ENCODE measurements at places on chromosomes 2 and 18. TPM values are rescaled to one million over a fixed set of nuclear protein-coding genes. Genes with fewer than 3 reads are reported as not detected.

The EVA1A gene
- polyA plus RNA-seq, result 30.1 TPM

The HES6 gene
- 2.3 TPM for polyA plus RNA-seq

The LOXHD1 gene
- polyA plus RNA-seq, result 1.6 TPM

- no peak for DNase-seq
These were observed 342.7 kb downstream of the RND3 start for GRCh38 chr2:150144546-150145298.

DNA sequence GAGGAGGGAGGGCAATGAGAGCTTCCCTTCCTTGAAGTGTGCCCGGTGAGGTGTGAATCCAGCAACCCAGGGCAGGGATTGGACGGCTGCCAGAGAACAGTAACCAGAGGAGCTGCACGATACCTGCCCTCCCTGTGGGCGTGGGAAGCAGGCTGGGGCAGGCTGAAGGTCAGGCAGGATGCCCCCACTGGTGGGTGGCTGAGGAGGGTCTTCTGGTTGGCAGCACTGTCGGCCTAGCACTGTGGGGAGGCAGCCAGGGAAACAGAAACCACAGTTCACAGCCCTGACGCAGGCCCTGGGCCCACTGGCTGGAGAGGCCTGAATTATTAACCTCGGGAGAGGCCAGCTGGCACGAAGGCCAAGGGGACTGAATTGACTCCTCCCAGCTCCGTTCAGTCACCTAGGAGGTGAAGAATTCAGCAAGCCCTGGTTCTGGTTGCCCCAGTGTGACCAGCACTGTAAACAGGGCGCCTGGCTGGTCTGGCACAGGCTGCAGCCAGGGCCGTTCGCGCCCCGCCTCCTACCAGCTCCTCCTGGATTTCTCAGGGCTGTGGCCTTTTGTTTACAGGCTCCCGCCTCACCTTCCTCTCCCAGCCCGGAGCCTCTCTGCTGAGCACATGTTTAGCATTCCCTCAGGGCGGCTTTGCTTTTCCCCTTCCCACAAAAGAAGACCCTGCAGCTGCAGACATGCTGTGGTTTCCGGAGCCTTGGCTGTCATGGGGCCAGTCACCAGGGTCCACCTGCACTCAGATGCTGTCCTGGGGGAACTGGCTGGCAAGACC, 97.8 kb downstream of the B3GNT2 start:
- DNase-seq, result no peak

- DNase-seq, result no peak
These were observed 205.0 kb downstream of the UXS1 start for GRCh38 chr2:105989070-105989469.

DNA sequence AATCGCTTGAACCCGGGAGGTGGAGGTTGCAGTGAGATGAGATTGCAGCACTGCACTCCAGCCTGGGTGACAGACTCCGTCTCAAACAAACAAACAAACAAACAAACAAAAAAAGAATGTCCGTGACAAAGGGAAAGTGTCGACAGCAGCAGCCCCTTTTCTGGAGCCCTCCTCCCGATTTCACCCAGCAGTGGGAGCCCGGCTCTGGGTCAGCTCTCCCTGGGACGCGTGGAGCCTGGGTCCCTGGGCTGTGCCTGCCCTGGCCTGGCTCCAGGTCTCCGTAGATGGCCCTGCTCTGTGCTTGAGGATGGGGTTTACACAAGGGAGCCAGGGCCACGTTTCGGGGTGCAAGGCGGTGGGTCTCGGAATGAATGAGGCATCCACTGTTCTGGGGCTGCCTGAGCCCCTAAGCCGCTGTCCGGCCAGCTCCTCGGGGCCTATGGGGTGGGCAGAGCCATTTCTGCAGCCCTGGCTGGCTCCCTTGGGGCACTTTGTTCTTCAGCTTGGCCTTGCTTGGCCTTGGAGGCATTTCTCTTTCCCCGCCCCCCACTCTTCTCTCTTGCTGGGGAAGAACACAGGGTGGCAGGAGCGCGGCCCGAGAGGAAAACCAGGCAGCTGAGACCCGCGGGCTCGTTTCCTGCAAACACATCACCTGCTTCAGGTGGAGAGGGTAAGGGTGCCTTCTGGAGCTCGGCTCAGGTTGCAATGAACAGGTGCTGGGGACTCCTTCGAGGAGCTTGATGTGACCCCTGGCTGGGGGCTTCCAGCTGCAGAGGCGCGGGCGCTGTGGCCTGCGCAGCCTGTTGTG, 29.1 kb downstream of the RTP5 start:
- no peak for DNase-seq
